ENCODE measurements at places on chromosomes 12 and 14.

DNA sequence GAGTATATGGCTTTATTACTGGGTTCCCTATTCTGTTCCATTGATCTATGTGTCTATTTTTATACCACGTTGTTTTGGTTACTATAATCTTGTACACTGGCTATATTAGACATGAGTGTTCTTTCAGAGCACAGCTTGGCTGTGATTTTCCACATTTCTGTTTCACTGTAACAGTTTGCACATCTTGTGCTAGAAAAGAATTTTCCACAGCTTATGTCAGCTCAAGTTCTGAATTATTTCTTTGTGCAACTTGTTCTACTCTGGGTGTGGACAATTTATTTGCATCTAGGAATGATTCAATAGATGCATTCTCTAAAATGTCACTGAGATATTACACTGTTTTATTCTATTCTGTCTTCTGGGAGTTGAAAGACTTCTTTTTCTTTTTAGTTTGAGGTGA lies 28.4 kb upstream of the OR5AU1 start:
- no peak for DNase-seq

DNA sequence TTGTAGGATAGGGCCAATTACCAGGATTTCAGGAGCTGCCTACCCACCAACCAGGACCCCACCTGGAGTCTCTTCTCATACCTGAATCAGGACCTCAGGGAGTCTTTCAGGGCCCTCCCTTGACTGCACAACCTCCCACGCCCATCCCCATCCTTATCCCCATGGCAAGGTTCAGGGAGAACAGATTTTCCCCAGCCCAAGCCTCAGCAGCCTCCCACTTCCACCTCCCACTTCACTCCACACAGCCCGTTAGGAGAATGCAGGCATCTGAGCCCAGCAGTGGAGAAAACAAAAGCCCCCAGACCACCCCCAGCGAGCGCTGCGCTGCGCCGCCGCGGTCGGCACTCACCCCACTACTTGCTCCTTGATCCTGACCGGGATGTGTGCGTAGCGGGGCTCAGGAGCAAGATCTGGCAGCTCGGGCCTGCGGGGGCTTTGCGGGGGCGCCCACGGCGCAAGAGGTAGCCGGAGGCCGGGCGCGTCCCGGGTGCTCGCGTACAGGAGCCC lies 1.4 kb downstream of the B4GALNT1 start:
- DNase-seq = no peak

- no peak for DNase-seq
These were observed 1.1 kb upstream of the BMP4 start for GRCh38 chr14:53957739-53958138.

- no peak for DNase-seq
These were observed 26.9 kb downstream of the CMKLR1 start for GRCh38 chr12:108312073-108312659.

- no peak for DNase-seq
These were observed 10.1 kb downstream of the TDP1 start for GRCh38 chr14:89965839-89966238.

DNA sequence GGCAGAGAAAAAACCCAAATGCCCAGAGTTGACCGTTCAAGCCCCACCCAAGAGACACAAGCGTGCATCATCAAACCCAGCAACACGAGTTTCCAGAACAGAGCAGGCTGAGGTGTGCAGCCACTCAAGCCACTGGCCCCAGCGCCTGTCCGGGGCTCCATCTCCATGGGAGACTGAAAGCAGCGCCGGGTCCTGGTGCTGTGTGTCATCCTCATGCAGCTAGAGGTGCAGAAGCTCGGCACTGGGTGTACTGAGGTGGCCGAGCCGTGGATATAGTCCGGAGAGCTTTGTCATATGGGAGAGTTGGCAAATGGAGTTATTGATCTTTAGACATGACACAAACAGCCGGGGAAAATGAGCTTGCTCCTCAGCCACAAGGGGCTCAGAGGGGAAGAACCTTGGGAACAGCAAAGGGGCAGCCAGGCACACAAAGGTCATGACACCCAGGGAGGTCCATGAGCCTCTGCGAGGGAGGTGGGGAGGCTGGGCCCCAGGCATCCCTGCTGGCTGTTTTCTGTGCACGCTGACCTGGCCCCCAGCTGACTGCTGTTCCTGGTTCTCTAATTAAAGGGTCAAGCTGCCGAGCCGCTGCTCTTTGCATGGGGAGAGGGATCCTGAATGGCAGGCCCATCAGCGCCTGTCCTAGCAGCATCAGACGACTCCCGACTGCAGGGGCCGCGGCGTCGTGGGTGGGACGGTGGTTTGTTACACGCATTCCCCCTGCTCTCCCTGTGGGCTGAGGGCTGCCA lies 145.4 kb upstream of the SFSWAP start:
- DNase-seq = no peak

DNA sequence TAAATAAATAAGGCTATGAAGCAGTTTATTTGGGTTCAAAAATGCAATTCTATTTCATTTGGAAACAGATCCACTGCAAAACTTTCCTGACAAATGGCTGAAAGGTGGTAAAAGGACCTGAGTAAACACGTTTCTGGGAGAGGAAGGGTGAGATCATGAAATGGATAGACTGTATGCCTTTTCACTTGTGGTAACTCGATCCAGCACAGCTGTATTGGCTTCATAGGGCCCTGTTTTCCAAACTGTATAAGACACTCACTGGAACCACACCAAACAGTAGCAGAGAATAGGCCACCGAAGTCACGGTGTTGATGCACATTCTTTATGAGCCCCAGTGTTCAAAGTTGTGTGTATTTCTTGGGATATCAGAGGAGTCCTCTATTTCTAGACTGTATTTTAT lies 325.2 kb upstream of the DIO2 start:
- DNase-seq = no peak

- DNase-seq = peak; percentile 57
These were observed at the start of gene DENND5B for GRCh38 chr12:31590642-31591379. TSS of gene DENND5B (minus strand) at chr12:31591136. CDS start at chr12:31590832, 304 bp downstream.

GRCh38 chr14:60277605-60278190 lies 28.7 kb downstream of the PPM1A start:
- DNase-seq = no peak

- no peak for DNase-seq
These were observed 359.4 kb upstream of the SFSWAP start for GRCh38 chr12:131351319-131352028.

DNA sequence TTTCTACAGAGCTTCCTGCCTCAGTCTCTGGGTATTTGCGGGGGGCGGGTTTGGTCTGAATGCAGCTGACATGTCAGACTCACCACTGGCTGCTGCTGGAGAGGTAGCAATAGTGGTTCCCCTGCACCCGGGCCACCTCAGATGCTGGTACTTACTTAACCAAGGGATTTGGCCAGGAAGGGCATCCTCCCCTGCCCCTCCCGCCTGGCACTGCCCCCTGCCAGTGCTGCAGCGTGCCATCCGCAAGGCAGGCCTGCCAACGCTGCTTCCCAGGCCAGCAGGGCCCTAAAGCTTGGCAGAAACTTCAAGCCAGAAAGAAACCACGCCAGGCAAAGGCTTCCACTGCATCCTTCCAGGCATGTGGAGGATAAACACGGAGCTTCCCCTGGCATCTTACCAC lies 22.1 kb downstream of the RAB35 start:
- DNase-seq = no peak

DNA sequence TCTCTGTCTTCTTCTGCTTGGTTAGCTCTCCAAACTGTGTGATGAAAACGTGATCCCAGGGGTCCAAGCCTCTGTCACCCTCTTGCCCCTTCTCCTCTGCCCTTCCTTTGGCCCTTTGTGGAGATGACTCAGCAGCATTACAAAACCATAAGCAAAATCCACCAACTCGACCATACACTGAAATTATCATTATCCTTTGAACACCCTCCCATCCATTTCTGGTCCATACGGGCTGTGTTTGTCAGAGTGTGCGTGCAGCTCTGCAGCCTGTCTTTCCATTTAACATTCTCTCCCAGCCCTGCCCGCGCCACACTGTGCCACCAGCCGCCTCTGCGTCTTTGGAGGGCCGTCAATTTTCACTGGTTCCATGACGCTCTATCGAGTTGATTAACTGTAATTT lies 69.2 kb downstream of the SLC25A47 start:
- no peak for DNase-seq

DNA sequence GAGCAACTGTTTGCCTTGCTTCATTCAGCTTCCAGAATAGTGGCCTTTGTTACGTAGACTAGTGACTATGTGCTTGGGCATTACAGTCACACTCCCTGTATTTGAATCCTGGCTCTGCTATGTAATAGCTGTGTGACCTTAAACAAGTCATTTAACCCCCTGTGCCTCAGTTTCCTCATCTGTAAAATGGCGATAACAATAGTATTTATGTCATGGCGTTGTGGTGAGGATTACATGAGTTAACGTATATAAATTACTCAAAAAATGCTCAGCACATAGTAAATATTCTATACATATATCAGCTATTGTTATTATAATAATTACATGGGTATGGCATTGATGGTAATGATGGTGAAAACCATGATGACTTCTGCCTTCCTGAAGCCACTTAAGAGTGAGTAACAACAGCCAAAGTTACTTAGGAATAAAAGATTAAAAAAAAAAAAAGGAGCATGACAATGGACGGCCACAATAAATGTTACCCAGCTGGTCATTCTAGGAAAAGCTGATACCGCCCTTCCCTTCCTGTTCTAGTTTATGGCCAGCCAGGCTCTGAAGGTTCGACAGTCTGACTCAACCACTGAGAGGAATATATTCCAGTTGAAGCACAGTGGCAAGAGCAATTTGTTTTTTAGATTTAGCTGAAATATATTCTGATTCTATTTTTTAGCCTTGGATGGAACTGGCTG lies 9.9 kb upstream of the ADIPOR2 start:
- DNase-seq = no peak

DNA sequence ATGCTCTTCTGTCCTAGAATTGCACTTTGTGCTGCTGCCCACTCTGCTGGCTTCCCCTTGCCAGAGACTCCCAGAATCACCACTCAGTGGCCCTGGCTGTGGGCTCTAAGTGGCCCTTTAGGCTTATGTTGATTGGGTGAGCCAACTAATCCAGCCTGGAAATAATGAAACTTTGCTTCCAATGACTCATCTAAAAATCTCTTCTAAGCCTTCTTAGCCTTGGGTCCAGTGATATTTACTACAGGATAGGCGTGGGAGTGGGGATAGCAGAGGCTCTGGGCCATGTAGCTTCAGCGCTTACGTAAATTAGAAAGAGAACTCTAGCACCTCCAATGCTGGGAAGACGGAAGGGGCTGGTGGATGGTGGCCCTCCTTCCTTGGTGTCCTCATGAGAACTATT lies 137.9 kb downstream of the TTC8 start:
- no peak for DNase-seq

DNA sequence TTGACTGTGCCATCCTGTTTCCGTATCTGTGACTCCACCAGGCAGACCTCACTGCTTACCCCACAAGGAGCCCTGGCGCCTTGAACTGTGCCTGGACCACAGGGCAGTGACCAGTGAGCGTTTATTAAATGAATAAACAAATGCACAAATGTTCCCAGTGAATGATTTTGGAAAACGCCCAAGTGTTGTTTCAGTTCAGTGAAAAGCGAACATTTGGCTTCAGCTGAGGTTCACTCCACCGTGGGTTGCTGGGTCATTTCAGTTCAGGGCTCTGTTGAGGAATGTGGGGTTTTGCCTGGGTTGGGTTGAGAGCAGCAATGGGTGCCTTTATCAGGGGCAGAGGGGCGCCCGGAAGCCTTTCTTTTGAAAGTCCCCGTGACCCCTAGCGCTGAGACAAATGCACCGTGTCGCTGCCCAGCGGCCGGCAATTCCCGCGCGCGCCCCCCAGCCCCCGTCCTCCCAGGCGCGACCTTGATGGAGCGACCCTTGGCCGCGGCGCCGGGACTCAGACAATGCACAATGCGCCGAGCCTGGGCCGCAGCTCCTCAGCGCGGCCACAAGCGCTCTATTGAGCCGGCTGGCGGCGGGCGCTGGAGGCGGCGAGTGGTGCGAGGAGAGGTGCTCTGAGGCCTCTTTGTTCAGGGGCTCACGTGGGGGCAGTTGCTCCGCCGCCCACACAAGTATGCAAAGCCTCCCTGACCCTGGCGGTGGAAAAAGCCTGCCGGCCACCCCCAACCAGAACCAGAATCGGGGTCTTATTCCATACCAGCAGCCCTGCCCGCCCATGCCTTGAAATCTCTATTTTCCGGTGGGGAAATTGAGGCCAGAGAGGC lies 40.5 kb upstream of the CLMN start:
- no peak for DNase-seq

- DNase-seq = no peak
These were observed 611.0 kb downstream of the FSCB start for GRCh38 chr14:43896044-43896443.

DNA sequence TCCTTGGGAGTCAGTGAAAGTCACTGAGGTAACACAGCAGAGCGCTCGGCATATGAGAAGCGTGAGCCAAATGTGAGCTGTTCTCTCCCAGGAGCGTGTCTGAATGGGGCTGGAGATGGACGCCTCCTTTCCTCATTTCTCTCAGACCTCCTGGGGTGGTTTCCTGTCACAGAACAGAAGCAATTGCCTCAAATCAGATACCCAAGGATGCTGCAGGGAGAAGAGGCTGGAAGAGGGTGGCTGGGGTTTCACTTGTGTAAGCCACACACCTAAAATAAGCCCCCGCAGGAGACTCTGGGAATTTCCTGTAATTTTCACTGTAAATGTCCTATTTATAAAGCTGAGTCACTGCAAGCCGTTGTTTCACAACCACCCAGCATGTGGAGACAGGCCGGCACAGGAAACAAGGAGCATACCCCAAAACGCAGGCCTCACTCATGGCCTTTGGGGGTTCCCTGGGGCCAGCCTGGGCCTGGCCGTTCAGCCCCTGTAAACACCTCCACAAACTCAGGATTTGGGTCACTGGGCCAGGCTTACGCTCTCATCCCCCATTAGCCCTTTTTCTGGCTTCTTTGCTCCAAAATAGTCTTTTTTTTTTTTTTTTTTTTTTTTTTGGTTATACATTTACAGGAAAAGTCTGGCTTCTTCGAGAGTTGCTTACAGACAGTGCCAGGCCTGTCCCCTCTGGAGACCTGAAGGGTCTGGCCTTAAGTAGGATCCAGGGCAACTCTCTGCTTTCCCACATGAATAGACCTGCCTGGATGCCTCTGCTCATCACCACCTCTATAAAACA lies 55.3 kb downstream of the VCPKMT start:
- DNase-seq = peak; percentile 72

DNA sequence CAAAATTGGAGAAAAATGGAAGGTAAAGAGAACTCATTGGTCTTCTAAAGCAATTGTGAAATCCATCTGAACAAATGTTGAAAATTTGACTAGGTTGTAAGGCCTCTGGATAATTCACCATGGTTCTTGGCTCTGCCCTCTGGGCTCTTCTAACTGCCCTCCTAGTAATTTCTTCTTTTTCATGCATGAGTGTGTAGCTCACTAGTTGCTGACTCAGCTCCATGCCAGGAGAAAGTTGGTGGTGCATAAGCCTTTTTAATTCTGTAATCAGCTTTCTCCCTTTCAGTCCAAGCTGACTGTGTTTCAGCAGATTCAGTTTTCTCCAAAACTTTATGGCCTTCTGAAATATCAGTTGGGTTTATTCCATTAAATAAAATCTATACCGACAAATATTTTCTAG lies 877.8 kb upstream of the ATXN7L3B start:
- no peak for DNase-seq

GRCh38 chr12:13499008-13499407 lies 302.5 kb downstream of the EMP1 start:
- no peak for DNase-seq

DNA sequence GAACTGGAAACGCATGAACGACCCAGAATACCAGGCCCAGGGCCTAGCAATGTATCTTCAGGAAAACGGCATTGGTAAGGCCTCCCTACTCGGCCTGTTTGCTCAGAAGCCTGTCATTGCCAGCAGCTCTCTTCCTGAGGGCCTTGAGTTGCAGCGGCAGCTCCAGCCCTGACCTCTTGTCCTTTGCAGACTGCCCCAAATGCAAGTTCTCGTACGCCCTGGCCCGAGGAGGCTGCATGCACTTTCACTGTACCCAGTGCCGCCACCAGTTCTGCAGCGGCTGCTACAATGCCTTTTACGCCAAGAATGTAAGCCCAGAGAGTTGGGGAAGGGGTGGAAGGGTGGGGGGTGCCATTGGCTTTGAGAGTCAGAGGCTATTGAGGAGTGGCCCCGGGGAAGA lies 3.7 kb upstream of the IRF9 start:
- no peak for DNase-seq

Measured in CD4-positive, alpha-beta T cell treated with Interleukin-4 for 1 hour (primary cell).